ENCODE measurements at places on chromosomes 2 and 18. TPM values are rescaled to one million over a fixed set of nuclear protein-coding genes. Genes with fewer than 3 reads are reported as not detected.

SIX3 gene
- 5.7 TPM for total RNA-seq

PTPRN gene
- total RNA-seq: 1.1 TPM

NEB gene
- total RNA-seq: 5.5 TPM

FZD7 gene
- total RNA-seq: 271 TPM

- DNase-seq: no peak
Measured at GRCh38 chr2:27792759-27793158, 21.2 kb downstream of the MRPL33 start.

DNA sequence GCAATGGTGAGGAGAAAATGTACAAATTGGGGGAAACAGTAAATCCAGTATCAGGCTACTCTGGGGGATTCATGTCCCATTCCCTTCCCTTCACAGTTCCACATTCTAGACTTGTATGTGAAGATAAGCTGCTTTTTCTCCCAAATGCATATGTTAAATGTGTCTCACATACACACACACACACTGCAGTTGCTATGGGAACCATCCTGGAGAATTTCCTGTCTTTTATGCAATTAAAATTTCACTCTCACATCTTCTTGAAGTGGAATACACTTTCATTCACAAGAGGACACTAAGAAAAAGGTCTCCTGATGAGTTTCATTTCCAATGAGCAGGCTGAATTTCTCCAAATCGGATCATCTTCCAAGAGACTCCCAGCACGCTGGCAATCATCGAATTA is 366.0 kb downstream of the LRATD1 start:
- no peak for DNase-seq

GRCh38 chr18:48540251-48541025 is 1.6 kb downstream of the CTIF start:
- DNase-seq: peak; percentile 89
